ENCODE measurements at places on chromosomes 6 and 20.

DNA sequence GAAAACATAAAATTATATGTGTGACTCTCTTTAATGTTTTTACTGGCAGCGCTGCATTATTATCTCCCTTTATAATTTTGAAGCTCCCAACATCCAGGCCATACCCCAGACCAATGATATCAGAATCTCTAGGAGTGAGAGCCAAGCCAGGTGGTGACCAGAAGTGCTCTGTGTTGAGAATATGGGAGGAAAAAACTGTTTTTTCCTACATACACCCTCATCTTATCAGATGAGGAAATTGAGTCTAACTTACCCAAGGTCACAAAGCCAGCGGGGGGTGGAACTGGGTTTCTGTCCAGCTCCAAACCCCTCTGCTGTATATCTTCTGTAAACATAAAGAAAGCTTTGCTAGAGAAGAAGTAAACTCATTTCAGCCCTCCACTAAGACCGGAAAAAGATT is 42.5 kb downstream of the LY86 start:
- DNase-seq: no peak

GRCh38 chr6:105226598-105227294 is 46.9 kb upstream of the POPDC3 start:
- DNase-seq: no peak

- DNase-seq: no peak
These were observed 6.5 kb downstream of the TGM6 start for GRCh38 chr20:2387180-2387577.

DNA sequence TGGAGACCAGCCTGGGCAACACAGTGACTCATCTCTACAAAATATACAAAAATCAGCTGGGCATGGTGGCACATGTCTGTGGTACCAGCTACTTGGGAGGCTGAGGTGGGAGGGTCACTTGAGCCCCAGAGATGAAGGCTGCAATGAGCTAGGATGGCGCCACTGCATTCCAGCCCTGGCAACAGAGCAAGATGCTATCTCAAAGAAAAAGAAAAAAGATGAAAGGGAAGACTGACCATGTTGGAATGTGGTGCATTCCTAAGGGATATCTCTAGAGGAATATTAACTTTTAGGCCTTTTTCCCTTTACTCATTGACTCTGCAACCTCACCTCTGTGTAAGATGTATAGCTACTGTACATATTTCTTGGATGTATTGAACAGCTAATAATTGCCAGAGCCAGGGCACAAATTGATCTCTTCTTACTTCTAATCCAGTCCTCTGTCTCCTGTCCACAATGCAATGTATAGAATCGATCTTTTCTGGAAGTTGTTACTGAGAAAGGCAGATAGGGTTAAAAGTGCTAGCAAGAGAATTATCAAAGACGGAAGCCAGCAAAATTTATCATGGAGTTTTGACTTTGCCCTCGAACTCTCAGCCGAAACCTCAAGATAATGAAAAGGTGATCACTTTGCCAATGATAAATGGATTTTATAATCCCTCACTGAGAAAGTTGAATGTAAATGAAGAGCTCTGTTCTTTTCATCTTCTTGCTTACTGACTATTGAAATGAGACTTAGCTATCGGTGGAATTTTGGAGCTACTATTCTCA is 46.3 kb downstream of the GCNT2 start:
- DNase-seq: no peak

GRCh38 chr6:100116411-100117194 is 122.6 kb upstream of the MCHR2 start:
- peak; percentile 65 for DNase-seq
